ENCODE measurements at places on chromosomes 11 and 22. TPM values are rescaled to one million over a fixed set of nuclear protein-coding genes. Genes with fewer than 3 reads are reported as not detected.
A peak's percentile ranks its signal among the peaks of the same experiment; 100 is the strongest.

The MYBPC3 gene
- 0.19 TPM for total RNA-seq

The KCTD14 gene
- total RNA-seq = 3.5 TPM

The ABCG4 gene
- not detected for total RNA-seq

GRCh38 chr11:3882655-3883054, 27.2 kb downstream of the STIM1 start:
- DNase-seq = no peak

GRCh38 chr11:129729216-129729615, 86.4 kb upstream of the TMEM45B start:
- DNase-seq = no peak

GRCh38 chr22:19680287-19680881, 33.9 kb upstream of the SEPTIN5 start:
- DNase-seq = no peak

The GPR83 gene
- 0.09 TPM for total RNA-seq

The CHRDL2 gene
- total RNA-seq = 0.96 TPM

The TESMIN gene
- 2.2 TPM for total RNA-seq

DNA sequence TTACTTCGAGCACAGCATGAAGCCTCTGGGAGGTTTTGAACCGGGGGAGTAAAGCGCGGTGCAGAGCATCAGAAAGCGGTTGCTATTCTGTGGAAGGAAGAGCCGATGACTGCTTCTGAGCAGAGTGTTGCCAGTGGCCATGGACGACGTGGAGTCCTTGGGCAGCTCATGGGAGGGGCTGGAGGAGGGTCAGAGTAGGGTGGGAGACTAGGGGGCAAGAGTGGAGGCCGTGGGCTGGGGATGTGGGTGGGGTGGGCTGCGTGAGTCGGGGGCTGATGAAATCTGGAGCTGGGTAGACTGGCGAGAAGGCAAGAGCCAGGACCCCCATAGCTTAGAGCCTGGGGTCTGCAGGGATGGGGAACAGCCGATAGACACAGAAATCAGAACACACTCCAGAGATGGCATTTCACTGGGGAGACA, 40.2 kb downstream of the TBC1D22A start:
- DNase-seq = no peak

- DNase-seq = no peak
Observed at GRCh38 chr11:69425895-69426544, 55.4 kb upstream of the LINC01488 start.

The MUC5AC gene
- not detected for total RNA-seq

GRCh38 chr11:64799623-64800302, 3.3 kb downstream of the MAP4K2 start:
- DNase-seq = no peak

- no peak for DNase-seq
Observed at GRCh38 chr11:20669820-20670684, 666 bp downstream of the NELL1 start.

The TPH1 gene
- total RNA-seq = 0.25 TPM

The RNF169 gene
- 25.2 TPM for total RNA-seq

DNA sequence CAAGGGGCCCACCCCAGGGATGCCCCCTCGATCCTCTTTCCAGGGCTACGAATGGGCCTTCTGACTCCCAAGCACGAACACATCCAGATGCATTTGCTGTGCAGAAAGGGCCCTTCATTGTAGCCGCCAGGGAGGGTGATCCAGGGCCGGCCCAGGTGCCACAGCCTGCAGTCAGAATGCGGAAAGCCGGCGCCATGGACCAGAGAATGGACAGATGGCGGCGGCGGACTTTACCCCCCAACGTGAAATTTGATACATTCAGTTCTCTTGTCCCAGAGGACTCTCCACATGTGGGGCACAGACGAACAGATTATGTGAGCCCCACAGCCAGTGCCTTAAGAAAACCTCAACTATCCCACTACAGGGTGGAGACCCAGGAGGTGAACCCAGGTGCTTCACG, 87.2 kb downstream of the KIAA1671 start:
- no peak for DNase-seq

DNA sequence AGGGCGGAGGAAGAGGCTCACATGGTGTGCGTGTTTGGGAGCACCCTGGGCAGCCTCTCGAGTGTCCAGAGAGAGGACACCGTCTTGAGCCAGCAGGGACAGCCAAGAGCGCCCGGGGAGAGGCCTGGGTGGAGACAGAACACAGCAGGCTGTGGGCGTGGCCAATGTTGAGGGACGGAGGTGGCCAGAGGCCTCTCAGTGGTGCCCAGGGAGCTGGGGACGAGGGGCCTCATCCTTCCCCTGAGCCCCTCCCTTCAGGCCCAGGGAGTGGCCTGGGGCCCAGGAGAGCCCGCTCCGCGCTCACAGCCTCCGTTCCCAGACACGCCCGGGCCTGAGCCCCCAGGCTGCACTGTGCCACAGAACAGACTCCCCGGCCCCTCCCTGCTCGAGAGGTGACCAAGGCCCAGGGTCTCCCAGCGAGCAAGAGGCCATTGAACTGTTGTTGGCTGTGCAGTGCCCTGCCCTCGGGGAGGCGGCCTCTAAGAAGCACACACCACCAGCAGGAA, 48.4 kb downstream of the CDKN1C start:
- no peak for DNase-seq

GRCh38 chr11:21430537-21430936, 761.2 kb downstream of the NELL1 start:
- no peak for DNase-seq

DNA sequence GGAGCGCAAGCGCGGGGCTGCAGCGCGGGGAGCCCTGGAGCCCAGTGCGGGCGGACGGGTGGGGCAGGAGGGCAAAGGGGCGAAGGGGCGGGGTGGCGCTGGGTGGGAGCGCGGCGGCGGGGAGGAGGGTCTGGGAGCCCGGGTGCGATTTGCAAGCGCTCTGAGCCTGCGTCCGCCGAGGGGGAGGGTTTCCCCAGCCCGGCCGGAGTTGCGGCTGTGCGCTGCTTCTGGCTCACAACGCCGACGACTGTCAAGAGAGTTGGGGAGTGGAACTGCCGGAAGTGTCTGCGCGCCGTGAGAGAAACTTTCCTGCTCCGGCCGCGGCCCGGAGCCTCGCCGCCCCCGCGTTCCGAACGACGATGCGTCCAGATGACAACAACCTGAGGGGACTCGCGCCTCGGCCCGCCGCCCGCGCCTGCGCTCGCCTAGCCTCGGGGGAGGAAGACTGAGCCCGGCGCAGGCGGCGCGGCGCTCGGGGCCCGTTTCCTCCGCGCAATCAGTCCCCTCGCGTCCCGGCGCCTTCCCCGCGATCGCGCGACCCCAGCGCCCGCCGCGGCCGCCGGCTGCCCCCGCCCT, at the start of gene ARHGAP42:
Gene ARHGAP42, plus strand, starts transcription at position 235 of the 576 bp plus-strand sequence. CDS start 391 bp downstream, outside the sequence.
- DNase-seq = peak; percentile 22

- DNase-seq = no peak
Observed at GRCh38 chr11:126122863-126123262, 60.2 kb upstream of the CDON start.

- no peak for DNase-seq
Observed at GRCh38 chr22:28710107-28710506, 30.5 kb upstream of the TTC28 start.

DNA sequence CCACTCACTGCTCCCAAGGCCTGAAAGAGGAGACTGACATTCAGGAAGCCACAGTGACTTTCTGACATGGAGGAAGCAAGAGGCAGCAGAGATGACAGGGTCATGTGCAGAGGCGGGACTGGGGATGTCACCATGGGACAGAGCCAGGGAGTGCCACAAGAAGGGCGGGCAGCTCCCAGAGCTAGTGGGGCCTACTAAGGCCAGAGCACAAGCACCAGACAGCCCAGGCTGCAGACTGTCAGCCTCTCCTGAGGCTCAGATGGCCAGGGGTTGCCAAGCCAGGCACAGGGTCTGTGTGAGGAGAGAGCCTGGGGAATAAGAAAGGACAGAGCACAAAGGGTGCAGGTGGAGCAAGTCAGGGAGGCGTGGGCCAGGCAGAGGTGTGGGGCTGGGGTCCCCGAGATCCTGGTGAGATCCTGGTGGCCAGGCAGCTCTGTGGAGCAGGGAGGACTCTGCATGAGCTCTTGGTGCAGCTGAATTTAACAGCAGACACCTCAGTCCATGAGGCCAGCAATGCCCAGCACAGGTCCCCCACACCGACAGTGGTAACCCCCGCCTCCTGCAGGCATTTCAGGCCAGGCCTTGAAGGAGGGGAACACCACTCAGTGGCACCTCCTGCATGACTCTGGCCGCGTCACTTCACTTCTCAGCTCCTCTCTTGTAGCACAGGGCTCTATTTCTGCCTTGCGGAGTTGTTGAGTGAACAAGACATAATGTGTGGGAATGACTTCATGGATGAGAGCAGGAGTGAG, 52.3 kb downstream of the SGSM3 start:
- no peak for DNase-seq

DNA sequence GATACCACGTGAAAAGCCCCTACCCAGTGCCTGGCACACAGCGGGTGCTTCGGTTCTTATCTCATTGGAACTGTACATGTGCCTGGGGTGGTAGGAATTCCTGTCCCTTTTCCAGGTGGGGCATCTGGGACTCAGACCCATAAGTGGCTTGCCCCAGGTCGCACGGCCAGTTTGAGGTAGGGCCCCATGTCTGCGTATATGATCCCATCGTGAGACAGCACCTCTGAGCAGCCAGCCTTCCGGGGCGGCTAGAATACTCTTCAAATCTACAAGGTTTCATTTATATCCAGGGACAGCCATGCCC, 33.5 kb upstream of the SMIM38 start:
- DNase-seq = no peak

DNA sequence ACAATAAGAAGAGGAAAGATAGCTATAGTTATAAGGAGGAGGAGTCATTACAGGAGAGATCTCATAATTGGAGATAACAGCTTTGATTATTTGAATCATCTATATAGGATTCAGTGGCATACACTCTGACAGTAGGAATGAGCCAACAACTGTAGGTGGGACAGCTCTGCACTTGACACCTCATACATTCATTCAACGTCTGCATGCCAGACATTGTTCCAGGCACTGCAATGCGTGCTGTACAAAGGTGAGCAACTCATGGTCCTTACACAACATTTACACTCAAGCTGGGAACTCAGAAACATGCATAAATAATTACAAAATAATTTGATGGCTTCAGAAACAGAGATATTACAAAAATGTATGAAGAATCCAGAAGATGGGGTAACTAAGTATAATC, 154.3 kb downstream of the MSANTD4 start:
- DNase-seq = no peak

- no peak for DNase-seq
Observed at GRCh38 chr22:49097966-49098365, 729.7 kb downstream of the BRD1 start.

DNA sequence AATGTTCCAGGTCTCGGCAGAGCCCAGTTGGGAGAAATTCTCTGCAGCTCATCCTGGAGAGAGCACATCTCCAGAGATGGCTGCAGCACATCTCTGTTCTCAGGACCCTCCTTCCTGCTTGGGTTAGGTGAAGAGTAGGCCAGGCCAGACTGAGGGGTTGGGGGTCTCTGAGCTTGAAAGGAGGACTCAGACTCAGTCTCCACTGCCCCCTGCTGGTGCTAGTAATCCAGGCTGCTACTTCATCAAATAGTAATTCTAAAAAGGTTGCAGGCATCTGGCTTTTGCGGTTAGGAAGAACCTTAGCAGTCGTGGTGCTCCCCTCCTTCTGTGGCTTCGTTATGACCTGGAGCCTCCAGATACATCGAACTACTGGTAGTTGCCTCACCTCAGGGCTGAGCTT, 9.7 kb downstream of the TUB start:
- DNase-seq = no peak

DNA sequence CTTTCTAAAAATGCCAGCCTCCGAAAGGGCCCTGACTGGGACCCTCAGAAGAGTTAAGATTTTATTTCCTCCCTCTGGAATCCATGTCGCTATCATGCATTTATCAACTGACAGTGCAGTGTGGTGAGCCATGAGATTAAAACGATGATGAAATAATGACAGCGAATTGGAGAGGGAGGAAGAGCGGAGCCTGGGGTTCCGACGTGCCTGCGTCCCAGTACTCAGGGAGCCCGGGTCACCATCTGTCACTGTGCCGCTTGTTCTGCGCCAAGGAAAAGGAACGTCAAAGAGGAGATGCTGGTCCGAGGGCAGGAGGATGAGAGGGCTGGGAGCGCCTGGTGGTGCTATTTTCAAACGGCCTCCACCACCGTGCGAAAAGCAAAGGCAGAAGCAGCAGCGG, 46.2 kb downstream of the MACROD1 start:
- DNase-seq = no peak

DNA sequence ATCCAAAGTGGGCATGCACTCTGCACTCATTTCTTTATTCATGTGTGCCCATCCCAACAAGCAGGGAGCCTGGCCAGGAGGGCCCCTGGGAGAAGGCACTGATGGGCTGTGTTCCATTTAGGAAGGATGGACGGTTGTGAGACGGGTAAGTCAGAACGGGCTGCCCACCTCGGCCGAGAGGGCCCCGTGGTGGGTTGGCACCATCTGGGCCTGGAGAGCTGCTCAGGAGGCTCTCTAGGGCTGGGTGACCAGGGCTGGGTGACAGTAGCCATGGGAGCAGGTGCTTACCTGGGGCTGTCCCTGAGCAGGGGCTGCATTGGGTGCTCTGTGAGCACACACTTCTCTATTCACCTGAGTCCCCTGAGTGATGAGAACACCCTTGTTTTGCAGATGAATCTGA, 129.3 kb upstream of the B3GAT1 start:
- no peak for DNase-seq

The DDIAS gene
- total RNA-seq = 0.96 TPM

DNA sequence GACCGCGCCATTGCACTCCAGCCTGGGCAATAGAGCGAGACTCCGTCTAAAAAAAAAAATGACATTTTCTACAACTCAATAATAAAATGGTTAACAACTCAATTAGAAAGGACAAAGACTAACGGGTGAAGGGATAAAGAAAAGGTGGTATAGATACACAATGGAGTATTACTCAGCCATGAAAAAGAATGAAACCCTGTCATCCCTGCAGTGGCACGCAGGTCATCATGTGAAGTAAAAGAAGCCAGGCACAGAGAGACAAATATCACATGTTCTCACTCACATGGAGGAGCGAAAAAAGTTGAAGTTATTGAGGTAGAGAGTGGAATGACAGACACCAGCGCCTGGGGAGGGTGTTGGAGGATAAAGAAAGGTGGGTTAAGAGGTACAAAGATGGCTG, 39.0 kb downstream of the WNT7B start:
- DNase-seq = no peak

The MYO7A gene
- total RNA-seq = 29.9 TPM

The MS4A15 gene
- not detected for total RNA-seq

DNA sequence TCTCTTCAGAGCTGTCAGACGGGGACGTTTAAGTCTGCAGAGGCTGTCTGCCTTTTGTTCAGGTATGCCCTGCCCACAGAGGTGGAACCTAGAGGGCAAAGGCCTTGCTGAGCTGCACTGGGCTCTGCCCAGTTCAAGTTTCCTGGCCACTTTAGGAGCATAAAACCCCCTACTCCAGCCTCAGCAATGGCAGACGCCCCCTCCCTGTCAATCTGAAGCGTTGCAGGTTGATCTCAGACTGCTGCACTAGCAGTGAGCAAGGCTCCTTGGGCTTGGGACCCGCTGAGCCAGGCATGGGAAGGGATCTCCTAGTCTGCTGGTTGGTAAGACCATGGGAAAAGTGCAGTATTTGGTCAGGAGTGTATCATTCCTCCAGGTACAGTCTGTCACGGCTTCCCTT, 66.6 kb upstream of the TP53I11 start:
- DNase-seq = no peak

The KCNJ1 gene
- not detected for total RNA-seq

The ART1 gene
- total RNA-seq = not detected

The SCN4B gene
- total RNA-seq = 2.8 TPM

The RELA gene
- total RNA-seq = 48.4 TPM

The OR52H1 gene
- total RNA-seq = not detected

The HORMAD2 gene
- total RNA-seq = not detected

The IFITM10 gene
- total RNA-seq = 0.79 TPM

Data from omental fat pad (tissue), 4 donors.